ENCODE measurements at places on chromosomes 7 and 10.

DNA sequence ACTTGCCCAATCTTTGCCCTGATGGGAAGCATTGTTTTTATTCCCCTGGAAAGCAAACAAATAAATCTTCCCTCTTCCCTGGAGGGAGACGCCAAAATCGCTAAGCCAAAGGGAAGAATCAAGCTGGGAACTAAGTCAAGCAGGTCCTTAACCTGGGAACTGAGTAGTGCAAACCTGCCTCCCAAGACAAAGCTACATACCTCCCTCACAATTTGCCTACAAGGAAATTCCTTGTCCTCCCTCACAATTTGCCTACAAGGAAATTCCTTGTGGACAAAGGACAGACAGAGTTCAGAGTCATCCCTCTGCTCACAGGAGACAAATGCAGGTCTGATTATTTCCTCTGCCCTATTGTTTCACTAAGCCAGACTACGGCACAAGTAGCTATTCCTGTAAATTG, 50.5 kb downstream of the SPOCK2 start:
- DNase-seq: no peak

DNA sequence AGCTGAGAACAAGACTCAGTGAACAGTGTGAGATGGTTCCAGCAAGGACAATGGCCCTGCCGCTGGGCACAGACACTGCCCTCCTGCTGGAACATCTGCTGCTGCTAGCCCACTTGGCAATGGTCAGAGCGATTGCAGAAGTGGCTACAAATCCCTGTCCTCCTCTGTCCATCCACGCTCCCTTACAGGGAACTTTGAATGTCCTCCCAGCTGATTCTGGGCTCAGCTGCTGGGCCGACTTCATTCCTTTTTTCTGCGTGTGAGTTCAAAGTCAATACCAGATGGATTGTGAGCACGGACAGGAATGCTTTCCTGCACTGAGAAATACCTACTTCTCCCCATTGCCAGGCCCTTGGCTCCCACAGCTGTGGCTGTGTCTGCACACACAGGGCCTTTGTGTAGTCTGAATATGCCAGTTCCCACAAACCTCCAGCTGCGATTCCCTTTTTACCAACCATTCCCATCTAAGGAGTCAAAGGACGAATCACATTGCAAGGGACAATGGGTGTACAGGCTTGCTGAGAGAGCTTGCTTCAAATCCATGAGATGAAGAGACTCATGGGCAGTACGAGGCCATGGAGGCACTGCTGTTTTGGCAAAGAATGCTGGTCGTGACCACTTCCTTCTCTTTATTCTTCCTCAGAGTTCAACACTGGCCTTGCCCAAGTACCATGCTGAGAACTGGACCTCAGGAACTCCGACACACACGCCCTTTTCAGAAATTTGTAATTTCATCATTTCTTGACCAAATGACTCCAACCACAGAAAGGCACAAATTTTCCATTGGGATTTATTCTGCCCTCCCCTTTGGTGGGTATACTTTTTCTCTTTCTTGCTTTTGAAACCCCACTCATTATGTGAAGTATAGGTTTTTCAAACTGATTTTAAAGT, 44.2 kb downstream of the BPGM start:
- no peak for DNase-seq

GRCh38 chr7:30112103-30112713, 22.6 kb upstream of the MTURN start:
- no peak for DNase-seq

- peak; percentile 90 for DNase-seq
These were observed 83.9 kb downstream of the PIP4K2A start for GRCh38 chr10:22630234-22631174.

GRCh38 chr10:60513281-60513680, 123.6 kb upstream of the ANK3 start:
- DNase-seq: no peak

GRCh38 chr10:3805201-3805790, 20.3 kb upstream of the KLF6 start:
- DNase-seq: peak; percentile 92

DNA sequence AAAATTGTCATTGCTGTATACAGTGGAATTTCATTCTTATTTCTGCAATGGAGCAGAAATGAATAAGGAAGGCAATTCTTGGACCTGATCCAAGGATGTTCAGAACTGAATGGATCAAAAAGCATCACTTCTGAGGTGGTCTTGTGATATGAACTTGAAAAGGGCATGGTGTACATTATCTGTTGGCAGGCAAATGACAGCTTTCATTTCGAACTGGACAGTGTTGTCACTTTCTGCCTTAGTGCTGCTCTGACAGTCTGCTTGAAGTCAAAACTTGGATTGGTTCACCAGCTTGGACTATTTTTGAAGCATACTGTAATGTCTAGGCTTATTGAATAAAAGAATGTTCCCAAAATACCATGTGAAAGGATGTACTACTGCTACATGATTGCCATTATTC, 52.0 kb downstream of the VCL start:
- no peak for DNase-seq

DNA sequence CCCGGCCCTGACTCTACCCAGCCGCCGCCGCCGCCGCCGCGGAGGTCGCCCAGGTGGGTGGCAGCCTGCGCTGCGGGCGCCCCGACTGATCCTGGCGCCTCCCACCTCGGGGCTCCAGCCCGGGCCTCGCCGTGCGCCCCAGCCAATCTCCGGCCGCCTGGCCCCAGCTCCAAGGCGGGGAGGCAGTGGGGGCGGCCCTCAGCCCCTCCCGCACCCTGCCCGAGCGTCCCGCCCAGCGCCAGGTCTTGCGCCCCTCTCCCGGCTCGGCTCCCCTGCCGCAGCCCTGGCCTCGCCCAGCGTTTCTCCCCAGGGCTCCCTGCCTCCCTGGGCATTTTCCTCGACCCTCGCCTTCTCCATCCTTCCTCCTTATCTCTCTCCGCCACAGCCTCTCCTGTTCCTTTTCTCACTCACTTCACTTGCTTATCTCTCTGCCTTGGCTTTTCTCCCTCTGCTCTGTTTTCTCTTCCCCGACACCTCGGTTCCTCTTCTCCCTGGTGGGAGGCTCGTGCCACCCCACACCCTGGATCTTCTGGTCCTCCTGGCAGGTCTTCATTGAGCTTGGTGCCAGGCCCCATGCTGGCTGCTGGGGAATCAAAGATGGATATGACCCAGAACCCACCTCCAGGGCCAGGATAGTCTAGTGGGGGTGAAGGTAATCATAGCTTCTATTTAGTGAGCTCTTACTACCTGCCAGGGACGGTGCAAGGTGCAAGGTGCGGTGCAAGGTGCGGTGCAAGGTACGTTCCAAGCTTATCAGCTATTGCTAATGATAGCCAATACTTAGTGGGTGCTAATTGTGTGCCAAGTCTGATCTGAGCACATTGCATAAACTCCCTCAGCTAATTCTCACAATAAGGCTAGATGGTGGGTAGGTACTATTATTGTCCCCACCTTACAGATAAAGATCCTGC, at the start of gene SFRP5:
TSS of gene SFRP5 (minus strand) at position 87 of the 911 bp plus-strand sequence. CDS start 166 bp downstream, outside the sequence.
- DNase-seq: no peak

DNA sequence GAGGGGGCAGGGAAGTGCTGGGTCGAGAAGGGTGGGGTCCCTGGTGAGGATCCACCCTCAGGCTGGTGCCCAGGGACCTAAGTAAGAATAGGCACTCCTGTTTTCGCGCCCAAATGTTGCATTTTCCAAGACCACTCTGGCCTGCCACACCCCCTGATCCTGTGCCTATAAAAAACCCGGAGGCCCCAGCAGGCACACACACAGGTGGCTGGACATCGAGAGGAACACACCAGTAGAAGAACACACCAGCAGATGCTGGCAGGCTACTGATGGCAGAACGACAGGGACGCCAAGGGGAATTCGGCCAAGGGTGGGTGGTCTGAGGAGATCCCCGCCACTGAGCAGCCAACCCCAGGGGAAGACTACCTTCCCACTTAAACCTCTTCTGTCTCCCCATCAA, 633.9 kb upstream of the POT1 start:
- DNase-seq: no peak

DNA sequence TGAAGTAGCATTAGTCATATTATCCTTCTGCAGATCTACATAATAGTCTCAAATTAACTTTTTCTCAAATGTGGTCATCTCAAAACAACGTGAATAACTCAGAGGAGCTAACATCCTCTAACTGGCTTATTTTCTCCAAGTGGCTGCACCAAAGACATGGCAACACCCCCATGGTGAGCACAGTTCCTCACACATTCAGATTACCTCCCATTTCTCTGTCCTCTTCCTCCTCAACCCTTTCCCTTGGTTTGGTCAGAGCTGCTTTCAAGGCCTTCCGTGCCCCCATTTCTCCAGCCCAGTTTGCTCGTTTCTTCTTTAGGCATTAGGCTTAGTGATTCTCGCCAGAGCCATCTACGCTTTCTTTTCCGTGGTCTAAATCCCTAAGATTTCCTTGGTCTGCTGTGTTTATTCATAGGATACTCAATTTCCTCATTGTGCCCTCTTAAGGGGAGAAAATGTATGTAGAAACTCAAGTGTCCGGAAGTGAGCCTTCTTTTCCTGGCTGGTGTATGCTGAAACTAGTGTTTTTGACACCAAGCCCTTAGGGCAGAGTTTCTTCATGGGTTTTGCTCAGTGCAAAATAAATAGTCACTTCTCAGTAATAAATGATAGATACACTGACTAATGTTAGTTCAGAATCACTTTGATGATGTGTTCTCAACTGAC, 2.6 kb downstream of the MET start:
- DNase-seq: no peak

DNA sequence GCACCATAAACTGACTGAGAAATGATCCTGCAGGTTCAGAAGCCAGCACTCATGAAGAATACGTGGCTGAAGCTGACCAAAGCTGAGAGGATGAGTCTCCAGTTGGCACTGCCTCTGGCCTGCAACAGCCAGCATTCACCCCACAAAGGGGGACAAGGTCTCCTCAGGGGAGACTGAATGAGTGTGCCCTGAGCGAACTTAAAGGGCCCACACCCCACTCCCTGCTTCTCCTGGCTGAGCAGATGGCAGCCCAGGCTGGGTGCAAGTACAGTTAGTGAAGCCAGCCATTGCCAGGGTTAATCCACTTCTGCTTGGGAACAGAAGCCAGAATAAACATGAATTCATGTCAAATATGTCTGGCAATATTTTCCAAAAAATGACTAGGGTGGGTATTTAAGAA, 98.1 kb downstream of the PPP1R17 start:
- DNase-seq: no peak

DNA sequence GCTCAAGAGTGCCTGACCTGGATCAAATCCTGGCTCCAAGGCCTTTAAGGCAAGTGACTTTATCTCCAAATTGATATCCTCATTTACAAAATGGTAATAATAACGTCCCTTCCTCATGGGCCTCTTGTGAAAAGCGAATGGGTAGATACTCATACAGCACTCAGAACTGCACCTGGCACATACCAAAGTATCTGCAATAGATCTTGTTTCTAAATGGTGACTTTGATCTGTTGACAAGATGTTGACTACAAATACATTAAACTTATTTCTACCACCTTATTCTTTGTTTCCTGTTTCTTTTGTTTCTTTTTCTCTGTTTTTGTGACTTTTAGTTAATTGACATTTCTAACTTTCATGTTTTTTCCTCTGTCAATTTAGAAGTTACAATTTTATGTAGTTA, 53.0 kb downstream of the RNLS start:
- DNase-seq: no peak

DNA sequence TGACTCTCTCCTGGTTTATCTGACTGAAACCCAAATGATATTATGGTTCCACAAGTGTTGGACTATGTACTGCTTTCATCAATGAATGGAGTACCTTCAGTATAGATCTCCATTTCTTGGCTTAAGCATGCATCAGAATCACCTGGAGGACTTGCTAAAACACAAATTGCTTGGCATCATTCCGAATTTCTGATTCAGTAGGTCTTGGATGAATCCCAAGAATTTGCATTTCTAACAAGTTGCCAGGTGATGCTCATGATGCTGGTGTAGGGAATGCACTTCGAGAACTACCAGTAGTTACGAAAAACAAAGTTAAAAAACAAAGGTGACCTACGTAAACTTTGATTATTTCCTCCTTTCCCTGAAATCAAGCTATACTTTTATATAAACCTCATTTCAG, 119.0 kb upstream of the FEZF1 start:
- DNase-seq: no peak

- no peak for DNase-seq
These were observed 992.2 kb downstream of the PCDH15 start for GRCh38 chr10:53808677-53809372.

- DNase-seq: no peak
These were observed 18.5 kb downstream of the FGL2 start for GRCh38 chr7:77181015-77181595.

GRCh38 chr10:62433901-62434300, 59.7 kb downstream of the ZNF365 start:
- no peak for DNase-seq

GRCh38 chr7:130943336-130943901, 209.4 kb upstream of the KLF14 start:
- no peak for DNase-seq

DNA sequence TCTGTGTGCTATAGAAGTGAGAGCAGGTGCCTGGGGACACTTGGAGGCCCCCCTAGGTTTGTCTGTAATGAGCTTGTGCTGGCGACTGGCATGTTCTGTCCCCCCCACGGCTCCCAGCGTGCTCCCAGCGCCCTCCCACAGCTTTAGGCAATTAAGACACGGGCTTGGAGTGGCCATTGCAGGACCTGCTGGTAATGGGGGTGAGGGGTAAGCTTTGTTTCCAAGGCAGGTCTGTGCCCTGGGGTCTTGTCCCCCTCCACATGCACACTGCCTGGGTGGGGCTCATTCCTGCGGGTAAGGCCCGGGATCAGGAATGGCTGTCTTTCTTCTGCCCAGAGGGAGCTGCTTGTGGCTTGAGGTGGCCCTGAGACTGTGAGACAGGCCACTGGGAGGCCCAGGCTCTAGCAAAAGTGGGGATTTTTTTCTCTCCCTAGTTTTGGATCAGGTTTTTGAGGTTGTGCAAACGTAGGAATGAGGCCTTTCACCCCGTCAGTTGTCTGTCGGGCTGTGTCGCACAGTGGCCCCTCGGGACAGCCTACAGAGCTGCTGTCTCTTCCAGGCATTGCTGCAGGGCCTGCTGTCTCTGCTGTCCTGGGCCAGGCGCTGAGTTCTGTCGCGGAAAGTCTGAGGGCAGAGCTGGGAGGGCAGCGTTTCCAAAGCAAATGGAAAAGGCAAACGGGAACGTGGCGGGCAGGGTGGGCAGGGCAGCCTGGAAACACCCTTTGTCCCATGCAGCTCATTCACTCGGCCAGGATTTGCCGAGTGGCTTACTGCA, 107.4 kb downstream of the LHPP start:
- no peak for DNase-seq

GRCh38 chr10:23293145-23293724, 51.4 kb downstream of the C10orf67 start:
- peak; percentile 66 for DNase-seq

- DNase-seq: no peak
These were observed 724.0 kb downstream of the GRID1 start for GRCh38 chr10:85642421-85643170.

- no peak for DNase-seq
These were observed 3.0 kb downstream of the DLX6 start for GRCh38 chr7:97008275-97008917.

DNA sequence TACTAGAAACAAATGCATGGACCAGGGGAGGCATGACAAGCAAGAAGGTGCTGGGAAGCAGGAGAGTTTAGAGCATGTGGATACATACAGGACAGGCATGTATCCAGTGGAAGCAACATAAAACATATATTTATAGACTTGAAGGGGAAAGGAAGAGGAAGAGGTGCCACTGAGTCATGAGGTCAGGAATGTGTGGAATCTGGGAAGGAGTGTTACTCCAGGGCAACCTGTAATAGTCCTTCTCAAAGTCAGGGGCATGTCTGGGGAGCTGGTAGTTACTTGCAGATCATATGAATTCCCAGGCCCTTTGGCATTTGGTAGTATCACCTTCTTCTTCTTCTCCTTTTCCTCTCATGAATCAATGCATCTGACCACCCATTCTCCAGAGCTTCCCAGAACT, 246.6 kb downstream of the XPNPEP1 start:
- DNase-seq: no peak

All from activated CD4-positive, alpha-beta T cell treated with anti-CD3 and anti-CD28 coated beads, Interleukin-2, Interleukin-4, amounts not matched to agents 100 ng/mL and 50 ng/mL, durations not matched to agents 16 hours and 8 hours (primary cell).